ENCODE measurements at places on chromosomes 3 and 15.

- no peak for DNase-seq
These were observed 221.7 kb upstream of the ROPN1 start for GRCh38 chr3:124213641-124214040.

DNA sequence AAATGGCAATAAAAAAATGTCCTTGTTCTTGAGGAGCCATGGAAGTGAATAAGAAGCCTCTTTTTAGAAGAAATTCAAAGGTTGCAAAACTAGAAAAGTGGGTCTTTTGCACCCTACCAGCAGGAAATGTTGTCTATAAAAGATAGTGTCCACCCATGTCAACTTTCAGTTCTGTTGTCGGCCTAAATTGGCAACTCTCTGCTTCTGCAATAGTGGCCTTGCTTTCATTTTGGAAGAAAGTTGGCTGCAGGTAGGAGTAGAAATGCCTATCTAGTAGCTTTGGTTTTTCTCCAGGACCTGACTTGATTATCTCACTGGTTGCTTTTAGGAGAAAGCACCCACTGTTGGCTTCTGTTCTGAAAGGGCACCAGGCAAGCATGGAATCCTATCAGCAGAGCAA is 85.4 kb downstream of the TMEM108 start:
- DNase-seq, result no peak

- no peak for DNase-seq
These were observed 114.5 kb downstream of the NUP210 start for GRCh38 chr3:13305623-13306022.

DNA sequence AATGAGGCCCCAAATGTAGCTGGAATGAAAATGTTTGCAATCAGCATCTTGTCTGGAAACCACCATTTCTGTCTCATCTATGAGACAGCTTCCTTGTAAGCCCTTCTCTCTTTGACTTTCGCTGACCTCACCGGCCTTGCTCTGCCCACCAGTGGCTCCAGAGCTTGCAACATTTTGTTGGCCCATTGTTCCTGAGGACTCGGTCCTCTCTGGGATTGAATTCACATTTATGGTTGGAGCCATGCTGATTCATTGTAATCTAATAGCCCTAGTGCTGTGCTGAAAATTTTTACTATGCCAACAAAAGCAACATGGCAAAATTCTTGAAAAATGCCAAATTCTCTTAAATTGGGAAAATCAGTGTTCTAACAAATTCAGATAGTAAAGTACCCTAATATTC is 37.2 kb downstream of the ABHD5 start:
- DNase-seq, result no peak

DNA sequence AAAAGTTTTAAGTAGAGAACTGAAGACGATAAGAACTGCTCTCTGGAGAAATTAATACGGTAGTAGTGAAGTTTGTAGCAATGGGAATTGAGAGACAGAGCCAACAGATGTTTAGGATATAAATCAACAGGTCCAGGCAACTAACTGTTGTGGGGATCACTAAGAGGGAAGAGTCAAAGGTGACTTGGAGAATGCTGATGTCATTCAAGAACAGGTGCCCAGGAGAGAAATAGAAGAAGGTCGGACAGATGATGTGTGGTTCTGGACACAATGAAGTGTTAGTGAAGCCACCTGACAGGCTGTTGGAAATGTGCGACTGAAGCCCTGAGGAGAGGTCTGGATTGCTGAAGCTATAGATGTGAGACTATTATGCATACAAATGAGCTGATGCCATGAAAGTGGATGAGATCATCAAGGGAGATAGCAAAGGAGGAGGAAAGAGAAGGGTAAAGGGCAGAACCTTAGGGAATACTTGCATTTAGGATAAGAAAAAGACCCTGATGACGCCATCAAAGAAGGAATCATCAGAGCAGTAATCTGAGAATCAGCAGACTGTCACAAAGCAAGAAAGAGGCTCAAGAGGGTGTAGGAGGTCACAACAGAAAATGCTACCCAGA is 183.7 kb downstream of the FRMD5 start:
- no peak for DNase-seq

GRCh38 chr3:170835336-170835735 is 34.7 kb downstream of the RPL22L1 start:
- DNase-seq, result peak; percentile 47

DNA sequence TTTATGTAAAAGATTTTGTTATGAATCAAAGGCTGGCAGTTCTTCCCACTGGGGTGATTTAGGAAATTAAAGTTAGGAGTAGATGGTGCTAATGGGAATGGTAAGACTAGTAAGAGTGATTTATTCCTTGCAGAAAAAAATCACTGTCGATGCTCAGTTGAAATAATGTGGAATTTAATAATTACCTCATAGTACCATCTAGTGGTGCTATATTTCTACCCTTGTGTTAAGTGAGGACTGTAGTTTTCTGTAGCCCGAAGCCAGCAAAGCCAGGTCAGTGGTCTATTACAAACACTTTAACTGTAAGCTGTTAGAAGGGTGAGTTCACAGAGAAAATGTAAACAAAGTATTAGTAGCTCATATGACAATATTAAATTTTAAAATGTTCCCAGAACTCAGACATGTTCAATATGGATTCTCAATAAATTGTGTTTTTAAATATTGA is 39.5 kb upstream of the GOLGA8J start:
- no peak for DNase-seq

All from spinal cord (tissue), 10 donors.